ENCODE measurements at places on chromosomes 2 and 18.

GRCh38 chr2:134582547-134582899 lies 136.3 kb downstream of the TMEM163 start:
- DNase-seq: no peak

DNA sequence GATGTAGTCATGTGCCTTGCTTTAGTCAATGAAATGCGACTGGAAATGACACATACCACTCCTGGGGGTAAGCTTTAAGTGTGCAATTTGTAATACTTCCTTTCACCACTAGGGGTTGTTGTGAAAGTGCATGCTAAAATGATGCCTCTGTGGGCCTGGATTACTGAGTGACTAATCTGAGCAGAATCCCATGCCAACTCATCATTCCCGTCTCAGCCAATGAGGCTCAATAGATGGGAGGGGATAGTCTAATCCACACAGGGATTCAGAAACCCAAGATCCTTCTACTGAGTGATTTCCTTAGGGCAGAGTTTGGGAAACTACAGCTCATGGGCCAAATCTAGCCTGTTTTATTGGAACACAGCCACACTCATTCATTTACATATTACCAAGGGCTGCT lies 54.0 kb downstream of the HRH4 start:
- peak; percentile 44 for DNase-seq

- no peak for DNase-seq
Measured at GRCh38 chr2:61135510-61135909, 26.5 kb upstream of the C2orf74 start.

DNA sequence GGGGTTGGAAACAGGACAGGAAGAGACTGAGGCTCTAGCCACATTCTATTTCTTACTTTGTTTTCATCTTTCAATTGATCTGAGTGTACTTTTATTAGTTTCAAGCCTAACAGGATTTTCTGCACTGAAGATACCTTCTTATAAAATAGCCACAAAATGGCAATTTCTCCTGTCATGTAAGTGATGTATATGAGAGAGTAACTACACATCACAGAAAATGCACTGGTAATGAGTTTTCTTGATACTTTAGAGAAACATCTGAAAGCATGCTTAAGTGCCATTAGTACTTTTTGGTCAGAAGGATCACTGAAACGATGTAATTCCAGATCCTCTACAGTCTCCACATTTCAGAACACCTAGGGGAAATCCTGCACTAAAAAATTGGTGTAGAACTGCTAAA lies 104.8 kb downstream of the CABYR start:
- DNase-seq: no peak

DNA sequence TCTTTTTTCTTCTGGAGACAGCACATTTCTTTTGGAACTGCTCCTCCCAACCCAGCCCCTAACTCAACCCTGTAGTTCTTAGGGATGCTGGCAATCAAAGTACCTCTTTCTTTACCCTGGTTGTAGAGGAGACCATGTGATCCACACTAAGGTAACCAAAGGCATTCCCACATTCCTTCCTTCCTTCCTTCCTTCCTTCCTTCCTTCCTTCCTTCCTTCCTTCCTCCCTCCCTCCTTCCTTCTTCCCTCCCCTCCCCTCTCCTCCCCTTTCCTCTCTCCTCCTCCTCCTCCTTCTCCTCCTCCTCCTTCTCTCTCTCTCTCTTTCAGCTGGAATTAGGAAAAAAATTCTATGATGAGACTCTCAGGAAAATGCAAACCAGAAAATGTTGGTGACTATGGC lies 13.8 kb upstream of the RAPH1 start:
- DNase-seq: no peak

GRCh38 chr2:169493360-169493759 lies 14.1 kb downstream of the BBS5 start:
- no peak for DNase-seq

- DNase-seq: no peak
Measured at GRCh38 chr18:44696892-44697291, 16.2 kb downstream of the SETBP1 start.

GRCh38 chr2:29920631-29921559 lies 491 bp downstream of the ALK start:
- no peak for DNase-seq

DNA sequence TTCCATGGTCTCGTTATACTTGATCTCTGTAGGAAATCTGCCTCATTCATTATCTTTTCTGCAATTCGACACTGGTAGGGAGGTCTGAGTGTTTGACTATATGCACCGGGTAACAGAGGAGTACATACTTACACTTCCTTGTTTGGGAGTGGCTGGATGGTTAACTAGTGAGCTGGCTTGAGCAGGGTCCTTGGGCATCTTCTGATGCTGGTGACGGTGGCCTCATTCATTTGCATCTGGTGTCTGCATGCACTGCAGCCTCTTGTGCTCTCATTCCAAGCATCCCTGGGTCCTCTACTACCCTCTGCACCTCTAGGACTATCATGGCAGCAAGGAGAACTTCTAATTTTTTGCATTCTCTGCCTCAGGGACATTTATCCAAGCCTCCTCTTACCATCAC lies 100.0 kb upstream of the TCF4 start:
- no peak for DNase-seq

GRCh38 chr2:174334781-174335251 lies at the start of gene SP9:
Gene SP9, plus strand, starts transcription at chr2:174334954. Its CDS starts 139 bp downstream, at chr2:174335093.
- DNase-seq: peak; percentile 57

- no peak for DNase-seq
Measured at GRCh38 chr2:128708106-128708816, 389.6 kb upstream of the HS6ST1 start.

DNA sequence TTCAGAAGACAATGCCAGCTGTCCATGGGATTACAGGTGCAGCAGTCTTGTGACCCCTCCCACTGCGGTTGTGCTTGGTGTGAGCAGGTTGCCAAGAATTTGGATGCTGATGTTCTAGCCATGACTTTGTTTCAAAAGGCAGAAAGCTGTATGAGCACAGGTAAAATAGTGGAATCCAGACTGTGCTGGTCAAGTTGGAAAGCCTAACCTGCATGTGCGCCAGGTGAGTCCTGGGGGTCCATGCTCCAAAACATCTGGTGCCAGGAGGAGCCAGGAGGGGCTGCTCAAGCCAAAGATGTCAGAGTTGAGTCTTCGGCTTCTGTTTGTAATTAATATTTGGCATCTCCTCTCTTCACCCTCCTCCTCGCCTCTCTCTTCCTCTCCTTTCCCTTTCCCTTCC lies 330.1 kb downstream of the MYCN start:
- no peak for DNase-seq

DNA sequence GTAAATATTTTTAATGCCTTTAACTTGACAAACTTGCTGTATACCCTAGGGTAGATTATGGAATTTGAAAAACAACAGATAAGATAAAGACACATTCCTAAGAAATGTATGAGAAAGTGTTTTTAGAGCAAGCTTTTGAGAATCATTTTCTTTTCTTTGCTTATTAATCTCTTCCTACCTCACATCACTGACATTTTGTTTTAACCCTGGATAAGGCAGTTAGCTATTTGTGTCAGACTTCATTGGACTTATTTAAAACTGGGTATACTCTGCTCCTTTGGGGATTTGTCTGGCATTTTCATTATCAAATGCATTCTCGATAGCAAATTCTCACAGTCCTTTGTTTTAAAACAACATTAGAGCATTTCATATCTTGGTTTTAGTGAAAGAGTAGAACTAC lies 17.2 kb downstream of the EML4 start:
- no peak for DNase-seq

DNA sequence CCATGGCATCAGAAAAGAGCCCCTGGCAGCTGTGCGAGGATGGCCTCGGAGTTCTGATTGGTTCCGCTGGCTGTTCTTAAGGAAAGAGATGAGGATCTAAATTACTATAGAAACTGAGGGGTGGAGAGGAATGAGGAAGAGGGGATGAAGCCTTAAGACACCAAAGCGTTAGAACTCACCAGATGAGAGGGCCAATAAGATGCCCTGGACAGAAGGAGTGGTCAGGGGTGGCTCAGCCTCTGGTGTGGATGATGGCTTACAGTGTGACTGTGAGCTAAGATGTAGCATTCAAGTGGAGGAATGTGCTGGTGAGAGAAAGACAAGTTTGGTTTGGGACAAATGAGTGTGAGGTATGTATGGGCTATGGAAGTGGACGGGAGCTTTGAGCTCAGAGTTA lies 97.8 kb downstream of the ZFP36L2 start:
- DNase-seq: no peak

DNA sequence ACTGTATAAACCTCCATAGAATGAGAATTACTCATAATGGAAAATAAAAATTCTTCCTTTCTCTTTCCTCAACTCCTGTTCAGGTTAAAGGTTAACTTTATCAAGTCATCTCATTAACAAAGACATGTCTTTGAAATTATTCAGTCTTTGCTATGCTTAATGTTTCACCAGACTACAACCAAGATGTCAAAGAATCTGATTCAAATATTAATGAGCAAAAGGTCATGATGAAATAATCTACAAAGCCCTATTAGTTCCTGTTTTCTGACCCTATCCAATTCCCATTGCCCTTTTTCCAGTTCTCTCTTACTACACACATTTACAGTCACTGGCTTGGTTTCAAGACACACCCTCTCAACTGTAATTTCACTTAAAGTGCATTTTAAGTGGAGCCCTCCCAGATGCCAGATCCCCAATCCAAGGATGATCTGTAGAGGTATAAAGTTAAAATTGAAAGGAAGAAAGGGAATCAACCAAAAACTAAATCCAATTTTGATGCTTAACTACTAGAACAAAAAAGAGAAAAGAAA lies 246.9 kb upstream of the CYP26B1 start:
- DNase-seq: no peak

DNA sequence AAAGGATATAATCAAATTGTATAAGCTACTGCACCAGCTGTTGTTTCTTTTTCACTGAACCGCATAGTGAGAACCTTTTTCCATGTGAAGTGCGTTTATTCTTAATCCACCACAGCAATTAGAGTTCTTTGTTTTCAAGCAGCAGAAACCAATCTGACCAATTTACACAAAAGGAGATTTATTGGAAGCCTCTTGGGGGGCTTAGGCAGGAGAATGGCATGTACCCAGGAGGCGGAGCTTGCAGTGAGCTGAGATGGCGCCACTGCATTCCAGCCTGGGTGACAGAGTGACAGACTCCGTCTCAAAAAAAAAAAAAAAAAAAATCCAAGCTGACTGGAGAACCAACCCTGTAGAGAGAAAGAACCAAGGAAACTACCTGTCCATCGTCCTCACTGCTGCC lies 10.0 kb downstream of the ADNP2 start:
- DNase-seq: no peak

- DNase-seq: no peak
Measured at GRCh38 chr2:8331068-8331467, 350.8 kb upstream of the ID2 start.

DNA sequence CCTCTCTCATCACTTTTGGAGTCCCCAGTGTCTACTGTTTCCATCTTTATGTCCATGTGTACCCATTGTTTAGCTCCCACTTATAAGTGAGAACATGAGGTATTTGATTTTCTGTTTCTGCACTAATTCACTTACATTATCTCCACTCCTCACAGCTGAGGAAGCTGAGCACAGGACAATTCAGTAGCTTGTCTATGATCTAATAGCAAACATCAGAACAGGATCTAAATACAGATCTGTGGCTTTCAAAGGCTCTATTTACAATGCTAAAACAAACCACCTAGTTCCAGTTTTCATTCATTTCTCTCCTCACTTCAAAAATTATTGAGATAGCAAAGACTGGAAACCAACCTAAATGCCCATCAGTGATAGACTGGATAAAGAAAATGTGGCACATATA lies 52.0 kb upstream of the DDX18 start:
- DNase-seq: no peak

DNA sequence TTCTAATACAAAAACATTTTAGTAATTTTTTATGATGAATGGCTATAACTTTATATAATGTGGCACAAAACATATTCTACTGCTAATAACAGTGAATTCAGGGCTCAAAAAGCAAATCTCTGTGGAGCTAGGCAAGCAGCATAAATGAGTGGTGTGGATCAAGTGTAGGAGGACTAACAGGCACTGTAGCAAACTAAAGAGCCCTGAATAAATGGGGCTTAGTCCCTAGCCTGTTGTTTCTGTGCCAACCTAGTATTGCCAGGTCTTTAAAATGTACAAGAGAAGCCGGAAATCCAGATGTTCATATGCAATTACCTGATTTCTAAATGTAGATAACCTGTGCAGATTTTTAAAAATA lies 18.5 kb downstream of the REL start:
- DNase-seq: no peak

DNA sequence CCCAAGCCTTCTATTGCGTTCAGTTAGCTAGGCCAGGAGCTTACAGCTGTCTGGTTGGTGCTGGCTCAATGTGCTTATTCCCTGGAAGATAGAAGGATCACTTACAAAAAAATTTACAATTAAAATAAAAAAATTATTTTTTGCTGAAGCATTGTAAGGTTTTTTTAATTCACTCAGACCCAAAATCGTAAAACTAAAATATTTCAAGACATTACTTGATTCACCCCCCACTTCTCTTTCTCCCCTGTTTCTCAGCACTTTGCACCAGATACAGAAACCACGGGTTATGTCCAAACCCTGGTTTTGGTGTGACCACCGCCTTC lies 911 bp upstream of the PTPRM start:
- DNase-seq: no peak

DNA sequence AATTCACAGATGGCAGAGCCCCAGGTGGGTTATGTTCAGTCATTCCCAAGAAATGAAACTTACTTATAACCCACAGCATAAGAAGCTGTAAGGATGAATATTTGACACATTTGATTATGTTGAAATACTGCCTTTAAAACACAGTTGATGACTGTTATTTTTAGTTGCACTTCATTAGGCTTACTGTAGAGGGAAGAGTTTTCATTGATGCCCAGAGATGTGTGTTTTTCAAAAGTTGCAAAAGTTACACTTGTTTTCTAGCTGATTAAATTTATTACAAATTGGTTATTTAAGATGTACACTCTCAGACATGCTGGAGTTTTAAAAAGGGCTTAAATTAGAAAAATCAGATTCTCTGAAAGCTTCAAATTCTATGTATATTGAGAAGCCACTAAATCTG lies 506.1 kb downstream of the PARD3B start:
- no peak for DNase-seq
